NCI-H1436 (cell line): ENCODE measurements at places on chromosomes 1 and 21.
A peak's percentile ranks its signal among the peaks of the same experiment; 100 is the strongest.

DNA sequence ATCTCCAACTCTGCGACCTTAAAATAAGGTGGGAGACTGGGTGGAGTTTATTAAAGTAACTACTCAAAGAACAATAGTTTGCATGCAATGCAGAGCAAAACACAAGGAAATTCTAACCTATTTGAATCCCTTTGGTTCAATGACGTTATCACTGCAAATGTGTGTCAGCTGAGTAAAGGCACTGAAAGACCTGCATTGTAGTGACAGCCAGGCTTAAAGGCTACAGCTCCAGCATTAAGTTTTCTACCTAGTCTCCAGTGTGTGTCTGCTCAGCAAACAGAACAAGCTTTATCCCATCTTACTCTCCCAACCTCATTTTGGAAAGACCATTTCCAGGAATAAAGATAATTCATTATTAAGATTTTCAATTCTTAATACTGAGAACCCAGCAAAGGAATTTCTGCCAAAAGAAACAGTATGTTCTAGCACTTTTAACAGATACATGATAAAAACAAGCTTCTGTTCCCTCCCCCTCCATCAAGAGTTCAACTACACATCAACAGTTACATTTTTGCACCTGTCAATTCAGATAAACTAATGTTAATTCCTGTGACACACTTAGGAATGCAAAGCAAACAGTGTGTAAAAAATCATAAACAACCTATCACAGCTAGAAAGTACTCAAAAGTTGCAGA is 14.2 kb downstream of the PTP4A2 start:
- no peak for DNase-seq

GRCh38 chr1:6028042-6028850 is 17.4 kb upstream of the KCNAB2 start:
- DNase-seq: no peak

- DNase-seq: no peak
These were observed 22.4 kb upstream of the CHRM3 start for GRCh38 chr1:239363930-239364329.

DNA sequence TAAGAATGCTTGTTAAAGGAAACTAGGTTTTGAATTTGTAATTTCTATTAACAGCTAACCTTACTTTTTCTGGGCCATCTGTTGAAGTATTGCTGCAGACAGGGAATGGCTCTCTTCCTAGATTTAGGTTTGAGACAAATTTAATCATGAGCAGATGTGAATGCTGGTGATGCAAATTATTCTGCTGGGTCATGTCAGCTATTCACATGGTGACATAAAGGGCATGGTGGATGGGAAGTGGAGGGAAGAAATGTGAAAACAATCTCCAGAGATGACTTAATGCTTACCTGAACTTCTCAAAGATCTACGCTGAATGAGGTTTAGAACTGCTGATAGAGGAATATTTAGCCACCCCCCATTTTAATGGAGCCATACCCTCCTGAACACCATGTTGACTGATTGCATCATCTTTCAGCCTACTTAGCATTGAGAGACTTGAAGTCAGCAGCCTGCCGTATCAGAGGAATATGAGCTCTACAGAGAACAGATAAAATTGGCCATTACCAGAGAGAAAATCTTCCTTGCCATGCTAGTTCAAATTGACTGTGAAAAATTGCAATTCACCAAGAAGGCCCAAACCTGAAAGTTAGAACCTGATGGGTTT is 138.8 kb downstream of the HHAT start:
- no peak for DNase-seq

GRCh38 chr1:61226791-61227567 is 144.6 kb downstream of the NFIA start:
- DNase-seq: peak; percentile 39

DNA sequence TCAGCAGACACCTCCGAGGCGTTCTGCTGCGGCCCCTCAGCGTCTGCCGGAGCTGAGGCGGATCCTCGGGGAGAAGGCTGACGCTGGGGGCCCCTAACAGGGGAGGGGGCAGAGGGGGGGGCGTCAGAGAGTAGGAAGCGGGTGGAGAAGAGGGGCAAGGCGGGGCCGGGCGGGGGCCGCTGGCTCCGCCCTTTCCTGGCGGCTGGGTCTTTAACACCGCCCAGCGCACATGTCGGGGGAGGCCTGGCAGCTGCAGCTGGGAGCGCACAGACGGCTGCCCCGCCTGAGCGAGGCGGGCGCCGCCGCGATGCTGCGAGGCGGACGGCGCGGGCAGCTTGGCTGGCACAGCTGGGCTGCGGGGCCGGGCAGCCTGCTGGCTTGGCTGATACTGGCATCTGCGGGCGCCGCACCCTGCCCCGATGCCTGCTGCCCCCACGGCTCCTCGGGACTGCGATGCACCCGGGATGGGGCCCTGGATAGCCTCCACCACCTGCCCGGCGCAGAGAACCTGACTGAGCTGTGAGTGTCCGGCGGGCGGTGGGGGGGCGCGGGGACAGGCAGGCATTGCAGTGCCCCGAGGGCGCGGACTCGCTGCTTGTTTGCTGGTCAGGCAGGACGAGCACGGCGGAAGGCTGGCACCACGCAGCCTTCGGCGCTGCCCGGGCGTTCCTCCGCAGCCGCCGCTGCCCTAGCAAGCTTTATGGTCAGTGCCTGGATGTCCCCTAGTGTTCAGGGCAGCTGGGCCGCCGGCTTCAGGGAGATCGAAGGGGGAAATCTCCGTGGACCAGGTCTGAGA is at the start of gene NTRK1:
Gene NTRK1 (plus strand): TSS at position 238 of the 796 bp plus-strand sequence. CDS start 70 bp downstream, at position 308.
- peak; percentile 35 for DNase-seq

DNA sequence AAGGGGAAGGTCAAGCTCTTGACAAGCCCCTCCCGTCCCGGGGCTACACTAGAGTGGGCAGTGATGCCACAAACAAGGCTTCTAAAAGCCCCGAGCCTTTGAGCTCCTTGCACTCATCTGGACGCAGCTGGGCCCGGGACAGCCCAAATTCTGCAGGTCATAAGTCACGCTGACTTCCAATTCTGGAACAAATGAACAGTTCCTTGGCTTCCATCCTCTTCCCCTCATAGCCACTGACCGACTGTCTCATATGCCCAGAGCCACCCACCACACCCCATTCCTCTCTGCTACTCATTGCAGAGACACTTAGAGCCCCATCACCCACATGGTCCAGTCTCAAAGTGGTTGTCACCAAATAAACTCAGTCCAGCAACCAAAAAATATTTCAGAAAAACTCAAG is 32.8 kb upstream of the PRELP start:
- DNase-seq: no peak

DNA sequence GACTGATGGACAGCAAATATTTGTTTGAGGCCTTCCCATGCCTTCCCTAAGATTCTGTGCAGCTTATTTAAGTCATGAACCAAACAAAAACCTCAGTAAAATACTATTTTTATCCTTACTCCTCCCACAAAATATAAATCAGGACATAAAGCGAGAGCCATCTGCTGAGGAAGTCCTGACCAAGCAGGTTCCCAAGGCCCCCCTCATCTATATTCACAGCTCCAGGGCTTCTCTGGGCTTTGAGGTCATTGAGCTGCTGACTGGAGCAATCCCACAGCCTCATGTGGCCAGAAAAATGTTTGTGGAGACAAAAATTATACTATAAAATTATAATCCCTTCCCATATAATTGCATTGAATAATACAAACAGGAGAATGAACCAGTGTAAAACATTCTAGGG is 846.2 kb downstream of the ADGRL2 start:
- DNase-seq: no peak

- no peak for DNase-seq
These were observed 58.1 kb upstream of the CCDC190 start for GRCh38 chr1:162919034-162919433.

DNA sequence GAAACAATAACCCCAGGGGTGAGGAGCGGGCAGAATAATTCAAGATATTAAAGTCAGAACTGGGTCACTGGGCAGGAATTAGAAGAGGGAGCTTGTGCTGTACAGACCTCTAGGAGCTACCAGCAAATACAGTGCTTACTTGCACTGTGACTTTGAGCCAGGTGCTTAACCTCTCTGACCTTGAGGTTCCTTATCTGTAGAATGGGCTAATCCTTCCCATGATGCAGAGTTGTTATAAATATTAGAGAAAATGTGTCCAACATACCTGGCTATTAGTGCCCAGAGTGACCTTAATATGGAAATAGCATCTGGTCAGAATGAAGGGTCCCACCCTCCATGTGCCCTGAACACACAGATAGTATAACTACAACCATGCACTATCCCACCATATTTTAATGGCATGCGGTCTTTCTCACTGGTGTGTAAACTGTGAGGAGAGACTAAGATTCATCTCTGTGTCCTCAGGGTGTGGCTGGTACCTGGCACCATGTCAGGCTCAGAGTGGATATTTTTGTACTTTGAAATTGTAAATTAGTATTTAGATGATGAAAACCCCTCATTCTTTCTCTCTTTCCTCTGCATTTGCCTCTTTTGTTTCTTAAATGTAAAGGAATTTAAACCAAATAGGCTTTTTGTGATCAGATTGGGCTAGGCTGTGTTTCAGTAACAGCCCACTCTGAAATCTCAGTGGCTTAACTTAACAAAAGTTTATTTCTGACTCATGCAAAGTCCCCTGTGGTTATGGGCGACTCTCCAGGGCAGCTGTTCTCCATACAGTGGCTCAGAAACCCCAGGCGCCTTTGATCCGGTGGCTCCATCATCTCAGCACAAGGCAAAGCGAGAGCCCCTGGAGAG is 60.0 kb upstream of the ROR1 start:
- DNase-seq: no peak

- DNase-seq: no peak
These were observed 21.9 kb downstream of the CLCA2 start for GRCh38 chr1:86445919-86446318.

- DNase-seq: no peak
These were observed 876 bp downstream of the EFCAB7 start for GRCh38 chr1:63524201-63524600.

- no peak for DNase-seq
These were observed 242.4 kb downstream of the PLPP3 start for GRCh38 chr1:56336982-56337381.

DNA sequence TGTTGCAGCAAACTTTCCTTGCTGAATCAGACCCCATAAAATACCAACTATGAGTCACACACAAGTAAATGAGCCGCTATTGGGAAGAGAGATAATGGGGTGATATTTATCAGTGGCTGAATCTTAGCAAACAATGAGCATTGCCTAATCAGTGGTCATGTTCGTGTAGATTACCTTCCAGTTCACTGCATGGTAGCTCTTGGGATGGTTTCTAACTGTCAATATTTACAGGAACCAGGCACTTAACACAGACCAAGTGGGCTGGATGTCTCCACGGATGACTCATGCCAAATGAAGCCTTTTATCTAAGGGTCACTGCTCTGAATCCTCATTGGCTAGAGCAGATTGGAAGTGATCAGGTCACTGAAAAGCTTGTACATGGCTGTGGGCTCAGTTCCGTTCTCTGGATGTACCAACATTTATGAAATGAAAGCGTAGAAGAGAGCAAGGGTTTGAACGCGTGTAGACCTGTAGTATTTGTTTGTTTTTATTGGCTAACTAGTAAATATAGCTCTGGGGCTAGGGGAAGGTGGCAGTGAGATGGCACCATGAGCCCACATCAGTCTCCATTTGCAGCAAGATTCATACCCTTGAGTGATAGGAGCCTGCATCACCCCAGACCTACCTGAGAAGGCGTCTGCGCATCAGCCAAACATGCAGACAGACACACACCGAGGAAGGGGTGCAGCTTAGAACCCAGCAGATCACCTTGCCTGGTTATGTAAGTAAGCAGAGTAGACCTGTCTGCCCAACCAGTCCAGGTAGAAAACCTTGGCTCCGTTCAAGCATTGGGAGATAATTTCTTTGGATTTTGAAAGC is 153.3 kb downstream of the TOMM20 start:
- no peak for DNase-seq

- no peak for DNase-seq
These were observed 125.9 kb downstream of the HFM1 start for GRCh38 chr1:91278754-91279153.

DNA sequence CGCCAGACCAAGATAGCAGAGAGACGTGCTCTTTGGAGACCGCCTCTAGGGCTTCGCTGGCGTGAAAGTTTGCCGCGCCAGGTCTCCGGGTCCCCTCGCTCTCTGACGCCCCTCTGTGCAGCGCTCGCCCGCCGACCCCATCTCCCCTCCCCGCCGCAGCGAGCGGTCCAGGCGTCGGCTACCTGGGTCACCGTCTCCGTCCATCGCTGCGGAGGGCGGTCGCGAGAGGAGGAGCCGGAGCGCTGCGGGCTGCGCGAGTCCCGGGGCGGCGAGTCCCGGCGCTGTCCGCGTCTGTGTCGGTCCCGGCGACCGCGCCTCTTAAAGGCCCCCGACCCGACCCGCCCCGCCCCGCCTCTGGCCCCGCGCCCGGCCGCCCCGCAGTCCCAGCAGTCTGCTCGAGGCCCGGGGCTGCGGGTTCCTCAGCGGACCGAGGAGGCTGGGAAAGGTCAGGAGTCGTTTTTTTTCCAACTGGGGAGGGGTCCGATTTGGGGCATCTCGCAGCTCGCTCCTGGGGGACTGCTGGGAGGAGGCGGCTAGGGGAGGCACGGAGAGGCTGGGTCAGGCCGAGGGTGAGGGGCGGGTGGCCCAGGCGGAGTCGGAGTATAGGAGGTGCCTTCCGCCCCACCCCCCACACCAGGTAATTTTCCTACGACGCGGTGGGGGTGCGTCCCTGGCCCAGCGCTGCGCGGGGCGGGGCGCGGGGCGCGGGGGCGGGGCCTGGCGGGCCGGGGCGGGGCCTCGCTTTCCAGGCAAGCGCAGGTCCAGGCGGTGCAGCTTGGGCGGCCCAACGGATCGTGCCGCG is at the start of the genes FBXO2 and FBXO44:
Gene FBXO2 (minus strand): TSS at position 293 of the 802 bp plus-strand sequence. CDS start 89 bp downstream, at position 204.
Gene FBXO44 (plus strand): TSS at position 741 of the 802 bp plus-strand sequence. CDS start 959 bp downstream, outside the sequence.
- peak; percentile 36 for DNase-seq

DNA sequence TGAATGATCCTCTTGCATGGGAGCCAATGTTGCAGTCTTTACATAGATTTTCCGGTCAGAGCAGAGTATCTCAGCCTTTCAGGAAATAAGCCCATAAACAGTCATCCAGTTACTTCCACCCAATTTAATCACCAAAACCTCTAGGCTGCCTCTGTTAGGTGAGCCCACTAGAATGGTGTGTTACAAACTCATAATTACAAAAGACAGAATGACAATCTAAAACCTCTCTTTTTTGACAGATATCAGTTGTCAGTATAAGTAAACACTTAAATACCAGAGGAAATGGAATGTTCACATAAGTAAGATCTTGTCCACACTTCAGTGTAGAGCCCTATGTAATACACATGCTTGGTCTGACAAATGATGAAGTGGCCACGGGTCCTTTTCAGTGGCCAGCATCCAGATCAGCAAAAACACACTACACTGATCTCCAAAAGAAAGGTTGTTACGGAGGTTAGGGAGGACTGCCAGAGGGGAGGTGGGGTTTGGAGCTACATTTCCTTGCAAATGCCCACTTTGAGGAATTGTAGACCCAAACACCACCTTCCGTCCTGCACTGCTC is 71.3 kb upstream of the FBXO28 start:
- no peak for DNase-seq

- no peak for DNase-seq
These were observed 154.5 kb downstream of the ETS2 start for GRCh38 chr21:38960251-38960650.
